ENCODE measurements at places on chromosomes 12 and 14.

GRCh38 chr14:83975435-83975834 is 1554.5 kb upstream of the FLRT2 start:
- no peak for DNase-seq

GRCh38 chr12:66398931-66399910 is 96.9 kb downstream of the HELB start:
- peak; percentile 59 for DNase-seq

DNA sequence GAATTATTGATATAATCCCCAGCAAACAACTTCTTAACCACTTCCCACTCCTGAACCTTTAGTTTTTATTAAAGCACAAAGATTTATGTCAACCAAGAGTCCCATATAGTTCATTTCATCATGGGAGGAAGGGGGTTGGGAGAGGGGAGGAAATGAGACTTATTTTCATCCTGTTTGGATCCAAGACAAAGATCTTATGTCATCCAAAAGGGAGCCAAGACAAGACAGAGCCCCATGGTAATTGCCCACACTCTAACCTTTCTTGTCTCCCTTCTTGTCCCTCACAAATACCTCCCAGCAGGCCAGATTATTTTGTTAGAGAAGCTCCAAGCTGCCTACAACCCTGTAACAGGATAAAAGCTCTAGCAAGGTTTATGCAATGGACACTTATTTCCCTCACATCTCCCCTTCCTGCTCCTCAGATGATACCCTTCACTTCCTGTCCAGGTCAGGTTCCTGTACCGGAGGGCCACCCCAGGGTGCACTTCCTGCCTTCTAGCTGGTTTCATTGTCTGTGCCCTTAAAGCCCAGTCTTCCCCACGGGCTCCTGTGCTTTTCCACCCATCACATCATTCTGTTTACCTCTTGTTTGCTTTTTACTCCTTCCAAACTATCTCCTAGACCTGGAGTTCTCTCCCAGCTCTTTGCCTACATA is 123.7 kb upstream of the MDM1 start:
- no peak for DNase-seq

DNA sequence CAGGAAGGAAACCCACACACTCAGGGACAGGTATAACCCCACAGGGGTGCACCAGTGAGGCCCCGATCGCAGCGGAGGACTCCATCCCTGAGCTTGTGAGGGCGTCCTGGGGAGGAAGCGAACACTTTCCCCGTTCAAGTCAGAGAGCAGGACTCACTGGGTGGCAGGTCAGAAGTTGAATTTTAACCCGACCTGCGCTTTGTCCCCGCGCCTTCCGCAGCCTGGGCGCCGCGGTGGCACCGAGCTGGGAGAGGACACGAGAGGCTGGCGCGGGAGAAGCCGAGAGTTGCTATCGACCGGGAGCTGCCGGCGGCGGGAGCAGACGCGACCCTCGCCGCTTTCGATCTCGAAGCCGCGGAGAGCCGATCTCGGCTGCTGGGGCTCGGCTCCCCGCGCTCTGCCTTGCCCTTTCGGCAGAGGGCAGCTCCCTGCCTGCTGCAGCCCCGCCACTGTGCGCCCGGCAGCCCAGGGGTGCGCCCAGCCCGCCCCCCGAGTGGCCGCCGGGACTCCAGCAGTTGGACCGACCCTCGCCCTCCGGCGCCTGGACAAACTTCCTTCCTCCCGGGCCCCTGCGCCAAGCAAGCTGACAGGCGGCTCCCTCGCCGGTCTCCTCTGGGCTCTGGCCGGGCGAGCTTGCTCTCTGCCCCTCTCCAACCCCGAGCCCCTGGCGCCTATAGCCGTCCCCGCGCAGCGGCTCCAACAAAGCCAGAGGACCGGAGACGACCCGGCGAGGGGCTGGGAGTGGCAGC is 918 bp downstream of the LIN7A start:
- no peak for DNase-seq

GRCh38 chr14:90742729-90743128 is 73.5 kb downstream of the TTC7B start:
- DNase-seq: no peak

DNA sequence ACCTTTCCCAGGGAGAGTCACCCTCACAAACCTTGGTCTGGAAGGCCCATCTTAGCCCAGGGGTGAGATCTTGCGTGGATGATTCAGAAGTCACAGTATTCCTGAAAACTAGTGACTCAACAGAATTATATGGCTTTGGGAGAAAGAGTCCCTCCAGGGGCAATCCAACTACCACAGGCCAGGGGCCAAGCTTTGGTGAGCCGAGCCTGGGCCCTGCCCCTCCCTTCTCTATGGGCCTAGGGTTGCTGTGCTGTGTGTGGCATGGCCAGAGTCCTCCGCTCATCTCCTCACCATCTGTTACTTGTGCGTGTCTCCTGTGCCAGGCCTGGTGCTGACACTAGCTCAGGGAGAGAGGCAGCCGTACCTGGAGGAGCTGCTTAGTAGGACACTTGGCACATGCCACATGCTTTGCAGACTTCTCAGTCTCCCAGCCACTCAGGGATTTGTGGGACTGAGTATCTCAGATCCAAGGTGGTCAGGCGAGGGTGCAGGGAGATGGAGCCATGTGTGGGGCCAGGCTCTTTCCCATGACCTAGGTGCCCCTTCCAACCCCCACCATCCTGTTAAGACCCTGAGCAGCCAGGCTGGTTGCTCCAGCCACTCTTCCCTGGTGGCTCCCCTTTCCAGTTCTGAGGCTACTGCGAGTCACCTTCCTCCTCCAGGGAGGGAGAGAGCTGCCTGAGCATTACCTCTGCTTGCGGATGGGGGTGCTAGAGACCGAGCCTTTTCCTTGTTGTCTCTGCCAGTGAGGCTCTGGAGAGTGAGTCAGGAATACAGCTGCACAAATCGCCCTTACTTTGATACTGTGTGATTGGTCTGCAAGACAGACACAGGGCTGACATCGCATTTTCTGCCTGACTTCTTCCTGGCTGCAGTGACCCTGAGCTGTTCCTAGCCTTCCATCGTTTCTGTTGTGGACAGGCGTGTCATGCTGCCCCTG is 94.1 kb downstream of the SLC25A47 start:
- peak; percentile 91 for DNase-seq

- DNase-seq: no peak
Observed at GRCh38 chr12:111686574-111687105, 787 bp downstream of the ACAD10 start.

DNA sequence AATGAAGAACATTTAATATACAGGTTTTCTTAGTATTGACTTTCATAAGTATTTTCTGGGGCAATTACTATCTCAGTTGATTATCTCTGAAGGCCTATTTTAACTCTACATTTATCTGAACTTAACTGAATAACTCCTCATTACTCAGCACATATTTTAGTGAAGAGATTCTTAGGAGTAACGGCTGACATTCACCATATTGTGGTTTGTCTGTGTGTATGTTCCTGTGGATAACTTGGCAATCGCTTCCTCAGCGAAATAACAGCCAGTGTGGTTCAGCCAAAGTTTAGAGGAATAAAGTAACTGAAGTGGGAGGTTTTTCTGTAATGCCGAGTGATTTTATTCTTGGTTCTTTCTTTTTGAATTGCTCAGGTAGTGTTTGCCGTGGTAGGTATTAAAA is 168.0 kb downstream of the RAD51B start:
- no peak for DNase-seq

DNA sequence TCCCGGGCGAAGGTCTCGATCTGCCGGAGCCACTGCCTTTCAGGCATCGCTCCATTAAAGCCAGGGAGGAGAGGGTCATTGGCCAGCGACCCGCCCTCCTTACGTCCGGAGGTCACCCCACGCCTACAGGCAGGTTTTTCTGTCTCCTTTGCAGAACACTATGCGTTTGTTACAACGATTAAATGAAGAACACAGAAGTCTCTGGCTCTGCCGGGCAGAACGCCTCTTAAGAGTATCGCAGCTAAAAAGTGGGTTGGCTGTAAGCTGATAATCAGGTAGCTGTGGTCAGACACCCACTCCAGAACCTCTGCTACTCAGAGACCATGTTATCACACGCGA is 15.0 kb downstream of the OTX2 start:
- no peak for DNase-seq

DNA sequence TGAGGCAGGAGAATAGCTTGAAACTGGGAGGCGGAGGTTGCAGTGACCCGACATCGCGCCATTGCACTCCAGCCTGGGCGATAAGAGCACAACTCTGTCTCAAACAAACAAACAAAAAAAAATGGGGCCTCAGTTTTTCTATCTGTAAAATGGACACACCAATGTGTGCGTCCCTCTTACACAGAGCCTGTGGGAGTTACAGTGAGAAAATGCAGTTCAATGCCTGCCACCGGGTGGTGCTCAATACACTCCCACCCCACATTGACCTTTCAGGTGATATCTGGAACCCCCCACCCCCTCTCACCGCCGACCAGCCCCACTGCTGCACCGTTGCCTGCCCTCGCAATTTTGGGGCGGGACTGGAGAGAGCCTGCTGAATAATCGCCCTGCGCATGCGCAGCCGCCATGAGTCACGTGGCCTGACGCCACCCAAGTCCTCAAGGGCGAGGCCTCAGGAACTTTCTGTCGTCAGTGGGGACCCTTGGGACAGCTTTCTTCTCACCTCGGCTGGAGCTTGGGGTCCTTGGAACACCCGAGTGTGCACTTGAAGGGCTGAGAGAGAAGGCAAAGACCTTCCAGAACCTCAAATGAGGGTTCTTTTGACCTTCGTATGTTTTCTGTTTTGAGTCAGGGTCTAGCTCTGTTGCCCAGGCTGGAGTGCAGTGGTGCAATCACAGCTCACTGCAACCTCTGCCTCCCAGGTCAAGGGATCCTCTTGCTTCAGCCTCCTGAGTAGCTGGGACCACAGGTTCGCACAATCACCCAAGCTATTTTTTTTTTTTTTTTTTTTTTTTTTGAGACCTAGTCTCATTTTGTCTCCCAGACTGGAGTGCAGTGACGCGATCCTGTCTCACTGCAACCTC is 14.6 kb upstream of the CABP1 start:
- DNase-seq: no peak

DNA sequence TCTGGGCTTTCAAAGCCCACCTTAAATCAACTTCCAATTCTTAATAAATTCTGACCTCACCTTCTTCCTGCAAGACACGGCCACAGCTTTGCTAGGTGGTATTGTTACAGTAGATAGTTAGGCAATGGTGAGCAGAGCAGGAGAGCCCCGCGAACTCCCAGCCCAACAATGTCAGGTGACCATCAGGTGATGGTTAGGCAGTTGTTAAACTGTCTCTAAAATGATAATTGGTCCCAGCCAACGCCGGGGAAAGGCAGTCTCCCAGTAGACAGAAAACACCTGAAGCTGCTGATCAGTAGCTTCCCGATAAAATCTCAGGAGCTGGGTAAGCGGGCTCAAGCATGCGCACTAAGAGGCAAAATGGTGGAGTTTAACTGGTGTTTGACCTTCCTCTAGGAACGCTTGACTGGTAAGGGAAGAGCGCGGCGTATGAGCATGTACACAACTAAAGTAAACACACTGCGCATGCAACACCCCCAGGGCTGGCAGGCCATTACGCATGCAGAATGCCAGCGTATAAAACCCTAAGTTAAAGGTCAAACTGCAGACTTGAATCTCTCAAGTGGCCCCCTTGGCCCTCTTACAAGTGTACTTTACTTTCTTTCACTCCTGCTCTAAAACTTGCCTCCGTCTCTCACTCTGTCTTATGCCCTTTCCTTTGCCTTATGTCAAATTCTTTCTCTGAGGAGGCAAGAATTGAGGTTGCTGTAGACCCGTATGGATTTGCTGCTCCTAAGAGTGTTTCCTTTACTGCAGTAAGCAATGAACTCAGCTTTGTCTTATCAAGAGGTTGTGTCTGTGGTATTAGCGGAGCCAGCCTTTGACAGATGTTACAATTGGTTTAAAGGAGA is 113.5 kb downstream of the C12orf75 start:
- DNase-seq: no peak

GRCh38 chr12:119090865-119091264 is 87.9 kb upstream of the HSPB8 start:
- no peak for DNase-seq

GRCh38 chr12:51473947-51474346 is 49.3 kb downstream of the SLC4A8 start:
- DNase-seq: no peak

- DNase-seq: peak; percentile 63
Observed at GRCh38 chr12:54005853-54006558, 2.8 kb upstream of the HOXC8 start.

- DNase-seq: no peak
Observed at GRCh38 chr12:131946757-131947156, 3.0 kb upstream of the EP400 start.

DNA sequence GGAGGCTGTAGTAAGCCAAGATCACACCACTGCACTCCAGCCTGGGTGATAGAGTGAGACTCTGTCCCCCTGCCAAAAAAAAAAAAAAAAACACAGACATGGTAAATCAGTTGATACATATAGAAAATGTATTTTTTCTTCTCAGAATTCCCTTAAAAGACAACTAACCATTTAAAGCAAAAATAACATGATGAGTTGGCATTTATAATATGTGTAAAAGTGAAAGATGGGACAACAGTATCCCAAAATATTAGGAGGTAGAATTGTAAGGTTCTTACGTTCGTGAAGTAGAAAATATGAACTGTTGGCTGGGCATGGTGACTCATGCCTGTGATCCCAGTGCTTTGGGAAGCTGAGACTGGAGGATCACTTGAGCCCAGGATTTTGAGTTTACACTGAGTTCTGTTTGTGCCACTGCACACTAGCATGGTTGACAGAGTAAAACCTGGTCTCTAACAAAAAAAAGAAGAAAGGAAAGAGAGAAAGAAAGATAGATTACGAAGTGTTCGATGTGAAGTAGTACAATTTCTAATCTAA is 296.7 kb downstream of the FBXL14 start:
- no peak for DNase-seq

GRCh38 chr12:76288218-76288617 is 60.0 kb downstream of the BBS10 start:
- no peak for DNase-seq

DNA sequence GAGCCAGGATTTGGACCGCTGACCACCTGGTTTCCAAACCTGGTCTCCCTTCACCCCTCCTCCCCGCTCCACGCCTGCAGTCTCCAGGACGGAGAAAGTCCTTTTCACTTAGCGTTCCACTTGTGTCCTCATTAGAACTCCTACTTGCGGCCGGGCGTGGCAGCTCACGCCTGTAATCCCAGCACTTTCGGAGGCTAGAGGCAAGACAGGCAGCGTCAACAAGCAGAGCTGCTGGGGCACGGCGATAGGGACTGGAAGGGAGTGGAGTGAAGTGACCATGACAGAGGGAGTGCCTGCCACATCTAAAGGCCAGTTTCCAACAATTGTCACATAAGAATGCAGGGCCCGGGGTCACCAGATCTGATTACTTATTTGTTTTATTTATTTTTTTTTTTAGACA is 132.5 kb upstream of the NCOR2 start:
- DNase-seq: no peak

GRCh38 chr12:27814851-27815591 is 35.0 kb upstream of the MANSC4 start:
- DNase-seq: no peak

DNA sequence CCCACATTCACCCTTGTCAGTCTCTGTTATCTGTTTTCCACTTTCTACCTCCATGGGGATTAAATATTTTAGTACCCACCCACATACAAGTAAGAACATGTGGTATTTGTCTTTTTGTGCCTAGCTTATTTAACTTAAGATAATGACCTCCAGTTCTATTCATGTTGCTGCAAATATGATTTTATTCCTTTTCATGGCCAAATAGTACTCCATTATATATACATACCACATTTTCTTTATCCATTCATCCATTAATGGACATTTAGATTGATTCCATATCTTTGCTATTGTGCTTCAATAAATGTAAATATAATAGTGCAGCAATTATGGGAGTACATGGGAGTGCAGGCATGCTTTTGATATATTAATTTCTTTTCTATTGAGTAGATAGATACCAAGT is 185.8 kb downstream of the RPAP3 start:
- DNase-seq: no peak

GRCh38 chr12:47504775-47505446 is 200.9 kb downstream of the RPAP3 start:
- DNase-seq: no peak
